ENCODE measurements at places on chromosomes 6 and 20. TPM values are rescaled to one million over a fixed set of nuclear protein-coding genes. Genes with fewer than 3 reads are reported as not detected.

Gene C2
- total RNA-seq, result not detected

Gene ADGRF1
- total RNA-seq, result not detected

Gene IL17F
- not detected for total RNA-seq

Gene RBBP8NL
- total RNA-seq, result not detected

Gene CGAS
- 11.6 TPM for total RNA-seq

Gene HDGFL1
- not detected for total RNA-seq

Gene CAGE1
- not detected for total RNA-seq

Gene LPA
- not detected for total RNA-seq

Gene TRAPPC3L
- 0.10 TPM for total RNA-seq

Gene GNAS-AS1
- total RNA-seq, result not detected

Gene WRNIP1
- 61.8 TPM for total RNA-seq

Gene BTNL2
- not detected for total RNA-seq

Gene HLA-G
- total RNA-seq, result not detected

Gene MATN4
- total RNA-seq, result 0.20 TPM

Gene BHLHE23
- not detected for total RNA-seq

Gene MDFI
- total RNA-seq, result 19.5 TPM

All from mammary microvascular endothelial cell (primary cell).